ENCODE measurements at places on chromosomes 7 and 10.

DNA sequence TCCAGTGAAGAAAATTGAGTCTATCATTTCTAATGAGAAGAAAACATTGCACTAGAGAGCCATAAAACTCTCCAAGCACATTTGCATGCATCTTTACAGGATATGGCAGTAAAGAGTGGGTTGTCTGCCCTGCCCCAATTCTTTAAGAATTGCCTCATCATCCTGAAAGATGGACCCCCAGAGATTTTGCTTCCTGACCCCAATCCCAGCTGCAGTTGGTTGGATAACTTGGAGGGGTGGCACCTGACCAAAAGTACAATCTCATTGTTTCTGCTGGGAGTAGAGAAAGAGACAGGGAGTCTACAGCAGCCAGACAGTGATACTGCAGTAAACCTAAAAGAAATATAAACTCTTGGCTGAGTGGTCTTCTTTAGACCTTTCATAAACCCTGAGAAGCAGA lies 49.1 kb upstream of the ADCY1 start:
- DNase-seq, result no peak

DNA sequence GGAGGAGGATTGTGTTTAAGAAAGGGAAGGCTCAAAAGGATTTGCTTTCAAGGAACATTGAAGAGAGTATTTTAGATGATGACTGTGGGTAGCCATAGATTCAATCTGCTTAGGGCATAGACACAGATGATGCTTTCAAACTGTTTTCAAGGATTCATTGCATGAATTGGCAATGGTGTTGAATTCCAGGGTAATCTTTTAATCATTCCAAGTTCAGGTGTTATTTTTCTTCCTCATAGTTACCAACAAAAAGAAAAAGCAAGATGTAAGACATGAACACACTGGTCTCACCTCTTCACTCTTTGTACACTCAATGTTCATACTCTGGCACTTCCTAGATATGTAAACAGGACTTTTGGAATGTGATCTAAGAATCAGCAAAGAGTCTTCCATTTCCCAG lies 167.0 kb upstream of the RHOBTB1 start:
- no peak for DNase-seq

GRCh38 chr10:103155471-103156085 lies 37.5 kb downstream of the NT5C2 start:
- no peak for DNase-seq

DNA sequence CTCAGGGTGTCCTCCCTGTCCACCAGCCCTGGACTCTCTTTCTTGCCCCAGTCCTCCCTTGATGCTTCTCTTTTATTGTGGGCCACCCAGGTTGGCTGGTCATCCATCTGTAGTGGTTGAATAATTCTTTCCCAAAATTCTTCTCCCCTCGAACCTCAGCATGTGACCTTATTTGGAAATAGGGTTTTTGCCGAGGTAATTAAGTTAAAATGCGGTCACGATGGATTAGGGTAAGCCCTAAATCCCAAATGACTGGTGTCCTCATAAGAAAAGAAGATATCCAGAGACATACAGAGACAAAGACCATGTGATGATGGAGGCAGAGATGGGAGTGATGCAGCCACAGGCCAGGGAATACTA lies 74.3 kb downstream of the GFRA1 start:
- no peak for DNase-seq

DNA sequence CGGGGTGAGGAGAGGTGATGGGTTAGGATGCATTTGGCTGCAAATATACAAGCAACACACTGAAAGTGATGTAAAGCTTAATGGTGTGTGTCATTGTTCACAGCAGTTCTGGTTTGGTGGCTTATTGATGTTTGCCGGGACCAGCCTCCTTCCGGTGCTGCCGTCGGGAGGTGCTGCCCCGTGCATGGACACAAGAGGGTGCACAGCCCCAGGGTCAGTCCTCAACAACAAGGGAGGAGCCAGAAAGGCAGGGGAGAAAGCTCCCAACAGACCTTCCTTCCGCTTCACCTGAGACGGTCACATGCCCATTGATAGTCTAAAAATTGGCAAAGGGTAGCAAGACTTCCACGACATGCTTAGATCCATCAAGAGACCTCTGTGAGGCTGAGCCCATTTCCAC lies 9.5 kb downstream of the RNF32 start:
- no peak for DNase-seq

DNA sequence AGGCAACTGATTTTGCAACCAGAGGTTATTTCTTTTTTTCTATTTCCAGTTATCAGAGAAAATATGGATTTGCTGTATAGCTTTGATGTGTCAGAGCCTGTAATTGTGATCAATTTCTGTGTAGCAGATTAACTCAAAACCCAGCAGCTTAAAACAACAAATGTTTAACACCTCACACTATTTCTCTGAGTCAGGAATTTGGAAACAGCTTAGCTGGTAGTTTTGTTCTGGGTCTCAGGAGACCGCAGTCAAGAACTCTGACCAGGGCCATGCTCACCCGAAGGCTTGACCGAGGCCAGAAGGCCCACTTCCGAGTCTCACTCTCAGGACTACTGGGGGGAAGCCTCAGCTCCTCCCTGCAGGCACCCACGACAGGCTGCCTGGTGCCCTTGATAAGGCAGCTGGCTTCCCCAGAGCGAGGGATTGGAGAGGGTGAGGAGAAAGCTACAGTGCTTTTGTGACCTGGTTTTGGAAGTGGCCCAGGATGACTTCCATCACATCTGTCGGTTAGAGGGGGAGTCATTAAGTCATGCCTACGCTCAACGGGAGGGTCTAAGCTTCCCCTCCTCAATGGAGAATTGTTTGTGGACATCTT lies 105.7 kb upstream of the SHH start:
- DNase-seq, result no peak

GRCh38 chr7:101903515-101903868 lies 86.1 kb downstream of the CUX1 start:
- no peak for DNase-seq

- DNase-seq, result no peak
Measured at GRCh38 chr10:60521974-60522405, 132.3 kb upstream of the ANK3 start.

GRCh38 chr10:5737352-5737751 lies 52.7 kb downstream of the TASOR2 start:
- no peak for DNase-seq

- no peak for DNase-seq
Measured at GRCh38 chr7:107039199-107039900, 5.2 kb upstream of the PRKAR2B start.

GRCh38 chr7:143250822-143251221 lies 12.4 kb upstream of the GSTK1 start:
- no peak for DNase-seq

DNA sequence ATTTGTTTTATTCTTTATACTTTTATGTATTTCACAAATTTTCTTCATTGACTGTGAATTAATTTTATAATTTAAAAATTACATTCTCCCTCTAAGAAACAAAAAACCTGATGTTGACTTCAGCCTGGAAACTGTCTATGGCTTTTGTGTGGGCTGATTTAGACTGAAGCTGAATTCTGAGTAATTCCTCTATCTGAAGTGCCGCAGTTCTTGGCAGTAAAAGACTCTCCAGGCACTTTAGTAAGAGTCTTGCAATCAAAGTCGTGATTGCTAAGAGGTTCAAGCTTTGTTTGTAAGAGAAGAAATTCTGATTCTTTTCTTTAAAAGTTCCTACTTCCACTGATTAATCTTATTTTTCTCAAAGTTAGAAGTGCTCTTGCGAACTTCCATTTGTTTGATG lies 3.4 kb upstream of the CEP41 start:
- DNase-seq, result no peak

- DNase-seq, result no peak
Measured at GRCh38 chr10:75357500-75357899, 44.1 kb downstream of the ZNF503 start.

GRCh38 chr7:145633513-145633912 lies 483.1 kb upstream of the CNTNAP2 start:
- DNase-seq, result no peak

DNA sequence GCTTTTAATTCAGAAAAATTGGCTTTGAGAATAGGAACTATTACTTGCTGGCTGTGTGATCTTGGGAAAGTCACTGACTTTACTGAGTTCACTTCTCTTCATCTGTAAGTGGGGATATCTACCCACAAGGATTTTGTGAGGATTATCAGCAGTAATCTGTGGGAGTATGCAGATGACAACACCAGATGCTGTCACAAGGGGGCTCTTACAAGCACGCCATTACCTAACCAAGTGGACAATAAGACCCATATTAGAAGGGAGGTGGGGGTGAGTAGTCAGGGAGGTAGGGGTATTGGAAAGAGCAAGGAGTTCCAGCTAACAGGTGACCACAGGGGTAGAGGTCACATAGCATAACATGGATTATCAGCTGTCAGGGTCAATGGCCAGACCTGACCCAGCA lies 569.4 kb downstream of the SUGCT start:
- DNase-seq, result no peak

GRCh38 chr10:58644311-58644710 lies 131.6 kb downstream of the BICC1 start:
- DNase-seq, result no peak

DNA sequence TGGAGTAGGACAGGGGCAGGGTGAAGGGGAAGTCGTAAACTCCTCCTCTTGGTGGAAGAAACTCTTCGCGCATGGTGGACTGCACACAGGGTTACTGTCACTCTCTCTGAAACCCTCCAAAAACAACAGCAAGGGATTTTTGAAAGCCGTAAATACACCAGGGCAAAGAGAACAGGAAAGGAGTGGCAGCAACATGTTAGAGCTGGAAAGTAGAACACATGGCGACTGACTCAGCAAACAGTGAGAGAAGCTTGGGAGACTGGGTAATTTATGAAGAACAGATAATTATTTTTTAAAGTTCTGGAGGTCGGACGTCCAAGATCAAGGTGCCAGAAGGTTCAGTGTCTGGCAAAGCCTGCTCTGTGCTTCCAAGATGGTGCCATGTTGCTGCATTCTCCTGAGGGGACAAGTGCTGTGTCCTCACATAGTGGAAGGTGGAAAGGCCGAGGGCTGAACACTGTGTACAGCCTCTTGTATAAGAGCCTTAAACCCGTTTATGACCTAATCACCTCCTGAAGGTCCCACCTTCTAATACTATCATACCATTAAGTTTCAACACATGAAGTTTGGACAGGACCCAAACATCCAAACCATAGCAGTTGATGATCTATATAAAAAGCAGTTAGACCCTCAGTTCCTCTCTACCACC lies 22.5 kb upstream of the C10orf53 start:
- DNase-seq, result no peak

DNA sequence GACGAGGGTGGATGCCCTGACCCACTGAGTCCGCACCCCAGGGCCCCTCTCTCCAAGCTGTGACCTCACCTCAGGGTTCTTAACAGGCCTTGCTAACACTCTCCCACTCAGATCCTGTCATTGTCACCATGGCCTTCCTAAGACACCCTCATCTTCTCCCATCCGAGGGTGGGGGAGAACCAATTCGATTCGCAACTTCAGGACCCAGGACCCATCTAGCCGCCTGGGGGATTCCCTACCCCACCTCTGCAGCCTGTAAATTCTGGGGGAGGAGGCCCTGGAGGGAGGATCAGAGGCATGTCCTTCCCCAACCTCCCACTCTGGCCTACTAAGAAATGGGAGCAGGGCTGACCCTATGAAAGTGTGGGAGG lies 17.4 kb downstream of the TRIM8 start:
- DNase-seq, result no peak
